ENCODE measurements at places on chromosomes 13 and 19.

GRCh38 chr13:62387647-62388046 is 972.0 kb upstream of the PCDH20 start:
- no peak for DNase-seq

DNA sequence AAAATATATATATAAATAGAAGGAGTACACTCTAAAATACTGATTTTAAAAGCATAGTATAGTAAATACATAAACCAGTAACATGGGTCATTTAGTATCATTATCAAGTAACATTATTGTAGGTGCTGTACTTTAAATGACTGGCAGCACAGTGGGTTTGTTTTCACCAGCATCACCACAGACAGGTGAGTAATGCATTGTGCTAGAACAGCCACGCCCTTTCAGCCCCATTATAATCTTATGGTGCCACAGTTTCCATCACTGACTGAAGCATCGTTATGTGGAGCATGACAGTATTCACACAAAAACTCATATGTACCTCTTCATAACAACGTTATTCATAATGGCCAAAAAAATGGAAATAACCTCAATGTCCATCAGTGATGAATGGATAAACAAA is 88.3 kb downstream of the DHRS12 start:
- no peak for DNase-seq

DNA sequence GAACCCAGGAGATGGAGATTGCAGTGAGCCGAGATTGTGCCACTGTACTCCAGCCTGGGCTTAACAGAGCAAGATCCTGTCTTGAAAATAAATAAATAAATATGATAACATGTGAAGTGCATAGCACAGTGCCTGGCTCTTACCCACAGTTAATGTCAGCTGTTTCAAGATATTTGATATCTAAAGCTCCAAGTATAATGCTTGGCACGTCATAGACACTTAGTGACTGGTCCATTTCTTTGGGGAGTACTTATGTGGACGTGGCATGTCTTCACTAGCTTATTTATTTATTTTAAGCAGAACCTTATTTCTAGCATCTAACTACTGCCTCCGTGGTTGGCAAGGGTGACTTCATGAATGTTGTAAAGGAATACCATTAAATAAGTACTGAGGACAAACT is 18.8 kb downstream of the GARRE1 start:
- no peak for DNase-seq

DNA sequence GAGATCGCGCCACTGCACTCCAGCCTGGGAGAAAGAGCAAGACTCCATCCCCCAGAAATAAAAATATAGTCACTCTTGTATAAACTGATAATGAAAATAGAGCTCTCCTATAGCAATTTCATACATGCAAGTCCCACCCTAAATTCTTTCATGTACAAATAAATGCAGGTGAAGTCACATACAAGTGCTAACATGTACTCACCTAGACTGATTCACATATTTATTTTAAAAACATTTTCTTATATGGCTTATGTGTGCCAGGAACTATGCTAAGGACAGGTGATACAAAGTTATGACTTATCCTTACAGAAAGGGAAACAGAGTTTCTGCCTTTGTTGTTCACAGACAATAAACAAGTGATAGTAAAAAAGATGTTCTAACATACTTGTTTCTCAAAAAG is 32.0 kb downstream of the USP12 start:
- no peak for DNase-seq

DNA sequence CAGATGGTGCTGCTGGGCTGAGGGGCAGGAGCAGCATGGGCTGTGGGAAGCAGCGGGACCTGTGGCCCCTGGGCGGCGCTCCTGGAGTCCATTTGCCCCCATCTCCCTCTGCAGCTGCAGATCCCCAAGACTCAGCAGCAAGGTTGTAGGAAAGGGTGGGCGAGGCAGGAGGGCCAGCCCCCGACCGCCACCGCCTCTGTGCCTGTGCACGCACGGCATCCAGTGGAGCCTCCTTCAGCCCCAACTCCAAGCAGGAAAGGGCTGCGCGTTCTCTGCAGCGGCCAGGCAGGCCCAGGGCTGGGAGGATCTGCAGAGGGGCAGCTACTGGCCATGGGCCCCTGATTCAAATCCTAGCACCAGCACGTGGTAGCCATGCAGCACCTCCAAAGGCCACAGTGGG is 20.8 kb downstream of the DPF1 start:
- DNase-seq, result no peak

GRCh38 chr13:24097667-24098066 is 62.9 kb upstream of the SPATA13 start:
- no peak for DNase-seq

DNA sequence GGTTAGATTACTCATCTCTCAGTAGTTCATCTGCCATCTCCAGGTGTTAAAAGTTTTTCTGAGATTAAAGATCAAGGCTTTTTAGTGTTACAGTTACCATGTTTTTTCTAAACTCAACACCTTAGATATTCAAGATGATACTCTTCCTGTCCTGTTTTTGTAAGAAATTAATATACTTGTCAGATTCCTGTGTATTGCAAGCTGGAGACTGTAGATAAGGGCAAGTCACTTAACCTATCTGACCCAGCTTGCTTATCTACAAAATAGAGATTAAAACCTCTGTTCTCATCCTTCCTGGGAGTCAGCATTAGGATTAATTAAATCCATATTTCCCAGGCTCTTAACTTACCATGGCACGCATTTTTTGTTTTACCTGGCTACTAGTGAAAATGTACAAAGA is 25.2 kb downstream of the SUGT1 start:
- DNase-seq, result no peak

GRCh38 chr13:98083507-98083906 is 59.4 kb upstream of the FARP1 start:
- DNase-seq, result no peak

- no peak for DNase-seq
These were observed 13.8 kb downstream of the ZNF557 start for GRCh38 chr19:7083076-7083956.

- DNase-seq, result no peak
These were observed 44.0 kb downstream of the SUGP2 start for GRCh38 chr19:18989316-18989715.

DNA sequence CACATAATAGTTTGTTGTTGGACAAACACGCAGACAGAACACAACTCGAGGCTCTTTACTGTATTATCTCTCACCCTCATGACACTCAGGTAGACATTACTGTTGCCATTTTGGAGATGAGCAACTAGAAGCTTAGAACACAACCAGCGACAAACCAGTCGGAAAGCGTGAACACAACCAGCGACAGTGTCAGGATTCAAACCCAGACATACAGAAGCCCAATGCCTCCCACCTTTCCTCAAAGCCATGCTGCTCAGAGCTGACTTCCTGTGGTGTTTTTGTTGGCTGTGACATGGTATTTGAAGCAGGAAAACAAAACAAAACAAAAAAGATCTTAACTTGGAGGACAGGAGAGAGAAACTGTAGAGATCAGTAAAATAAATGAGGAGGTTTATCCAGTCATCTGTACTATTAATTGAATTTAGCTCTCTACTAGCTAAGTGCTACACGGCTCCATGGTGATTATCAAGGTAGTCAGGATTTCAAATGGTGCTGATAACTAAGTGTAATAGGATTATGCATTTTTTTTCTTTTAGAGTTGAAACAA is 92.1 kb downstream of the STARD13 start:
- DNase-seq, result no peak

DNA sequence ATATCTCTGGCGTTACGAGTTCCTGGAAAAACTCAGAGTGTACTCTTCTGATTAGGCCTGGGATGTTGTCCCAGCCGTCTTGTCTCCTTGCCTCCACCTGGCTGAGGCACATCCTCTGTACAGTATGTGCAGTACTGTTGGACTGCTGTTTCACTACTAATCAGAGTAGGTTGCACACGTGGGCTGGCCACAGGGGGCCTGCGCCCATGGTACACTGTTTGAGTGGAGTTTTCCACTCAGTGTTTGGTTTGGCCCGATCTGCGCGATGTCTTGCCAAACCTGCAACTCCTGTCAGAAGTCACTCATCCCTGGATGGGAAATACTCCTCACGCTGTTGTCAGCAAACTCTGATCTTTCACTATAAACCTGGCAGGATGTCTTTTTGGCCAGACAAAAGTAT is 189.6 kb upstream of the CSNK1A1L start:
- no peak for DNase-seq

- DNase-seq, result no peak
These were observed 14.3 kb upstream of the DHRS12 start for GRCh38 chr13:51818276-51818675.

DNA sequence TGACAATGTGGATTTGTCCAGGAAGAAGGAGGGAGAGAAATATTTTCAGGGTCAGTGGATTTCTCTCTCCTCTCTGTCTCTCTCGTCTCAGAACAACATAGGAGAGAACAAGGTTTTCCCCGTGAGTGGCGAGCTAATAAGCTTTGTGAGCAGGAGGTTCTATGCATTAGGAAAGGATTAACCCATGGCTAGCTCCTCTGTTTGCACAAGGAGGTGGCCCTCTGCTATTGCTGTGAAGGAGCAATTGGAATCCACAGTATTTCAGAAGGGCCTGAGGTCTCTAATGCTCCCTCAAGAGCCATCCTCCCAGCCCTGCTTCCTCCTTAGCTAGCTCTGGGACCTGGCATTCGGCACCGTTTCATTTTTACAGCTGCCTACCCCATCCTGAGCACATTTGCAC is 288.9 kb upstream of the MAB21L1 start:
- no peak for DNase-seq

DNA sequence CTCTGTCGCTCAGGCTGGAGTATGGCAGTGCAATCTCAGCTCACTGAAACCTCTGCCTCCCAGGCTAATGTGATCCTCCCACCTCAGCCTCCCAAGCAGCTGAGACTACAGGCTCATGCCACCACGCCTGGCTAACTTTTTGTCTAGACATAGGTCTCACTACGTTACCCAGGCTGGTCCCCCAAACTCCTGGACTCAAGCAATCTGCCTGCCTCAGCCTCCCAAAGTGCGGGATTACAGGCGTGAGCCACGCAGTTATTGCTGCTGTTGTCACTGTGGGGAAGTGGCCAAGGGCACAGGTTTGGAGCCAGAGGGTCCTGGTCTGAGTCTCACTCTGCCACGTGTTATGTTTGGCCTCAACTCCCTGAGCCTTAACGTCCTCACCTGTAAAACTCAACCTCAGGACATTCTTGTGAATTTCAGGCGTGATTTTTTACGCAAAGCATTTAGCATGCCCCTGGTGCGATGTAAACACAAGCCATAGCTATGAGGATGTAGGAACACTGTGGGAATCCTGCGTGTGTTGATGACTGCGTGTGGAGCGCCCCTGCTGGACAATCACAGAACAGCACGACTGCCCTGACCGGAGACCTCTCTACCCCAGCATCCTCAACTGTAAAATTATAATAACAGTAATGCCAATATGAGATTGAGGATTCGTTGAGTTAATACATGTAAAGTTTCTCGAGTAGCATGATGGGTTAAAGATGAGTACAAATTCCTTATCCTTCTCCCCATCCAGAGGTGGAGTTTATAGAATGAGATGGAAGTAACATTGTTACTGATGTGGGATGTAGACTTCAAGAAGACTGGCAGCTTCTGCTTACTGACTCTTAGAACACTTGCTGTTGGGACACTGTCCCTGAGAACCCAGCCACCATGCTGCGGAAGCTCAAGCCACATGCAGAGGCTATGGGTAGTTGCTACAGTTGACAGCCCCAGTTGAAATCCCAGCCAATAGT is 41.8 kb upstream of the PNMA8B start:
- no peak for DNase-seq

DNA sequence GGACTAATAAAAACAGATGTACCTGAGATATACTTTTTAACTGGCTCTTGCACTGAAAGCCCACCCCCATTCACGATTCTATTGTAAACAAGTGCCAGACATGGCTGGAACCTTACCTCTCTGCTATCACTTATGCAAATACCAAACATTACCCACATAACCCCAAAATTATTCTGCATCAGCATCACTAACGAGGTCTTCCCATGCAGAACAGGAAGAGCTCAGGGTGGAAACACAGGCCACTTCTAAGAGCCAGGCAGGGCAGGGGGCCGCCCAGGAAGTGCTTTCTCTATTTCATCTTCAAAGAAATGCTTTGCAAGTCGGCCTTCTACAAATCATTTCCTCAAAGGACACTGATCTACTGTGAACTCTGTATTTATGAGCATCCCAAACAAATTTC is 7.3 kb downstream of the IRS2 start:
- no peak for DNase-seq

DNA sequence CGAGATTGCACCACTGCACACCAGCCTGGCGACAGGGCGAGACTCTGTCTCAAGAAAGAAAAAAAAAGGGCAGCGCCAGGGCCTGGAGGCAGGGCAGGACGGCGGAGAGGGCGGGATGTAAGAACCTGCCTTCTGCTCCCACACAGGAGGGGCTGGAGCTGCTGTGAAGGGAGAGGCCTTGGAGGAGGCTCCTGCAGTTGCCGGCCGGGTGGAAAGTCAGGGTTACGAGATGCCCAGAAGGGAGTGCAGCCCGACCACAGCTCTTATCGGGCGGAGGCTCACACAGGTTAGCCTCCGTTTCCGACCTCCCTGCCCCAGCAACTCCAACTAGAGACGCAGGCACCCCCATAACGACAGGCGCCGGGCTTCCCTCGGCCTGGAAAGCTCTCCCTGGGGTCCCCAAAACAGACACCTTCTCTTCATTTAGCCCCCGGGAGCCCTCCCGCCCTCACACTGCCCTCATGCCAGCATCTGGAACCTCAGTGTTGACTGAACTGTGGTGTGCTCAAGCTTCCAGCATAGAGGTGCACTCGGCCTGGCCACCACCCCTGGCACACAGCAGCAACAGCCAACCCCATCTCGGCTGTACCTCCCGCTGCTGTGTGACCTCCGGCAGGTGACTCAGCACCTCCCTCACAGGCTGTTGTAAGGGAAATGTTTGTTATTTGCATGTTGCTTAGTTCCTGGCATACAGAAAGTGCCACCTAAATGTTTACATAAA is 1.4 kb downstream of the PLPP2 start:
- DNase-seq, result peak; percentile 98

GRCh38 chr13:45073809-45074208 is 46.5 kb upstream of the GTF2F2 start:
- no peak for DNase-seq

DNA sequence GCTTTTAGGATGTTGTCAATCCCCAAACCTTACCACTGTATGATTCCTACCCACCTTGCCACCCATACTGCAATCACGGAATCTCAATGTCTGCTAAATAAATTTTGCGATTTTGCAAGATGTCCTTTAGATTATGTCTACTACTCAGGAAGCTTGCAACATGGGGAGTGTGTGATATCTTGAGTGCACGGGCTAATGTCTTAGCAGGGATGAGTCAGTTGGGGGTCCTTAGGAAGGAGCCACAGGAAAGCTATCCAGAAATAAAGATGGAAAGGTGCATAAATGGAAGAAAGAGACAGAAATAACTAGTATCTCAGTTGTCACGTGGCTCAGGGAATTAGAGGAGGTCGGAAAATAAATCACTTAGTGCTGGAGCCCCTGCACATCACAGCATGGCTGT is 77.1 kb downstream of the NALCN start:
- no peak for DNase-seq

DNA sequence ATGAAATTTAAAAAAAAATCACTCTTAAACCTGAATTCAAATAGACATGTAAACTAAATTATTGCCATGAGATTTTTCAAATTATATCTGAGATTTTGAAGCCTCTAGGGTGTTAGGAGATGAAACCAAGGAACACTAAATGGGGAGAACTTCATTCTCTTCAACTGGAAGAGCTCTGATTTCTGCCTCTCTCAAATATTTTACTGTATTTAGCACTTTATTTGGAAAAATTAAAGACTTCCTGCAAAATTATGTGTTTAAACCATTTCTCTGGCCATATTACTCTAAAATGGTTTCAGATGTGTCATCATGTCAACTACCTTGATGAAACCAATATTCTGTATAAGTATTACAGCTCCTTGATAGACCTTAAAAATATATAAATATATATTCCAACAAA is 1571.6 kb upstream of the PRR20A start:
- DNase-seq, result no peak

- DNase-seq, result no peak
These were observed 496.7 kb downstream of the COG6 start for GRCh38 chr13:40152145-40152544.

- DNase-seq, result no peak
These were observed 41.7 kb upstream of the CEACAM20 start for GRCh38 chr19:44570984-44571684.

Measured in NCI-H1417 treated with DMSO at 0.1 percent for 48 hours (cell line).